Kasumi-1 (cell line): ENCODE measurements at places on chromosomes 1 and 21.
A peak's percentile ranks its signal among the peaks of the same experiment; 100 is the strongest.

GRCh38 chr1:110460253-110461220 lies 9.6 kb downstream of the PROK1 start:
- peak; percentile 91 for DNase-seq

DNA sequence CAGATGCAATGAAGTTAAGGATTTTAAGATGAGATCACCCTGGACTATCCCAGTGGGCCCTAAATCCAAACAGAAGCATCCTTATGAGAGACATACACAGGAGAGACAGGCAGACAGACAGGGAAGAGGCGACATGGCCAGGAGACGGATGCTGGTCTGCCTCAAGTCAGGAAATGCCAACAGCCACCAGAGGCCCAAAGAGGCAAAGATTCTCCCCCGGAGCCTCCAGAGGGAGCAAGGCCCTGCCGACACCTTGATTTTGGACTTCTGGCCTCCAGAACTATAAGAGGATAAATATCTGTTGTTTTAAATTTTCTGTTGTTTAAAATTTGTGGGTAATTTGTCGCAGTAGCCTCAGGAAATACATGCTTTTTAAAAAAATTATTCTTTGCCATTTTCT lies 116.4 kb downstream of the GLIS1 start:
- DNase-seq: no peak

DNA sequence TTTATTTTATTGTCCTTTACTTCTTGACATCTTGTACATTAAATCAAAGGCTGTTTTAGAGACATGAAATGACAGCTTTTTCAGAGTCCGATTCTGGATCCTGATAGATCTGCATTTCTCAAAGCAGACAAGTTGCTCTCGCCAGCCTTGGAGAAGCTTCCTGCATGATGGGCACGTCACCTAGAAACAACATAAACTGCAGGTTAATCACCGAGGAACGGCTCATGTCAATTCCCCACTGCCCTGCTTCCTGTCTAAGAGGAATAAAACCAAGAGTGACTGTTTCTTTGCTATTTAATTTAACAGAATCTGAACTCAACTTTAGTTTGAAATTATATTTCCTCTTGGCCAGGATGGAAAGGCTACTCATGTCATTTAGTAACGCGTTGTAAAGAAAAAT lies 77.0 kb downstream of the RWDD3 start:
- DNase-seq: no peak

- DNase-seq: no peak
Observed at GRCh38 chr1:9473032-9473807, 66.0 kb upstream of the SLC25A33 start.

DNA sequence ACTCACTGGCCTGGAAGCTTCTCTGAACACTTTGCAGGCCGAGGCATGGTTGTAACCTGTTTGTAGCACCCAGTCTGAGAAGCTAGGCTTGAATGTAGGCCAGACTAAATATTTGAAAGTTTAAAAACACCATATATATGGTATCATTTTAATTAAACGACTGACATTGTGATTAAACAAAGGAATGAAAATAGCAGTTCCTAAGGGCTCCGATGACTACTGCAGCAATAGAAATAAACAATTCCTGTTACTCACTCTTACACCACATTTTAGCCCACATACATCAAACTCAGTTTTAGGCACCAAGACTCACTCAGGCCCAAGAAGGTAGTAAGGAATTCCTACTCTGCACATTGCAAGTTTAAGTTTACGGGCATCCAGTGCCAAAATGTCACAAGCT lies 281.2 kb downstream of the AKT3 start:
- DNase-seq: no peak

DNA sequence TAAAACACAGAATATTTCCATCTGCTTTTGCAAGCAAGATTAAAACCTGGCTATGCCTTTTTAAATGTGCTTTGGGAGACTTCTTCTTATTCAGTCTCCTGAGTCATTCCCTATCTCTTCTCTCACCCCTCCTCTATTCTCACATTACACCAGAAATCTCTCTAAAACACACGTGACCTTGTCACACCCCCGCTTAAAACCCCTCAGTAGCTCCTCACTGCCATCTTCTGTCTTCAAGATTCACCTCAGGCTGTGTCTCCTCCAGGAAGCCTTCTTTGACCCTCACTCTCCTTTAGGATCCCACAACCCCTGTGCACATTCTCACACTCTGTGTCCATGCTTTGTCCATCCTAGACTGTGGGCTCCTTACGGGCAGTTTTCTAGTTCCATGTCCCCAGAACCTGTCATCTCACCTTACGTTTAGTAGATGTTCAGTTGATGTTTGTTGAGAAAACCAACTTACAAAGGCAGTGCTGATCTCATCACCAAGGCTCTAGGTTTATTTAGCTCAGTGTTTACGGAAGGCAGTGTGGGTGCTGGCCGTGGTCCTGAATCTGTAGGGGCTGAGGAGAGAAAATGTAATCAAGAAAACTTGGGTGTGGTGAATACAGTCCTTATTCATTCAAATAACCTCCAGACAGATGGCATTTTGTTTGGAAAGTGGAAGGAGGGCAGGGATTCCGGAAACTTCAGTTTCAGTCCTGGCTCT lies 143.5 kb downstream of the DMRTA2 start:
- peak; percentile 41 for DNase-seq

GRCh38 chr1:215529111-215529510 lies 38.0 kb upstream of the KCTD3 start:
- no peak for DNase-seq

GRCh38 chr1:204042516-204042915 lies 30.4 kb upstream of the SOX13 start:
- no peak for DNase-seq

GRCh38 chr1:8161546-8162105 lies 135.5 kb upstream of the ERRFI1 start:
- DNase-seq: peak; percentile 84

- no peak for DNase-seq
Observed at GRCh38 chr1:26607186-26607585, 77.6 kb downstream of the RPS6KA1 start.

- no peak for DNase-seq
Observed at GRCh38 chr1:168687816-168688215, 41.2 kb downstream of the DPT start.

DNA sequence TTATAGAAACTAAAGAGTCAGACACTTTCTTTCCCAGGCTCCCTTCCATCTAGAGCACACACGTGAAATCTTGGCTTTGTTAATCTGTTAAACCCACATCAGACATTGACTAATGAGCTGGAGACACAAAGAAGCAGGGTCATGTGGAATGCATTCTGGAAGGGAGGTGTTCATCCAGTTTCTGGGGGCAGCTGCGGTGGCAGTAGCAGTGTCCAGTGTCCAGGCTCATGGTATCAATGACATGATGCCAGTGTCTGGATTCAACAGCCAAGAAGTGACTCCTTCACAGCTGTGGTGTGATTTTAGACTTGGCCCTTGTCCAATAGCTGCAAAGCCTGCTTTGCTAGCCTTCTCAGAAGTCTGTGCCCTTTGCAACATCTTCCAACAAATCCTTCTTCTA lies 95.2 kb downstream of the NTPCR start:
- no peak for DNase-seq

DNA sequence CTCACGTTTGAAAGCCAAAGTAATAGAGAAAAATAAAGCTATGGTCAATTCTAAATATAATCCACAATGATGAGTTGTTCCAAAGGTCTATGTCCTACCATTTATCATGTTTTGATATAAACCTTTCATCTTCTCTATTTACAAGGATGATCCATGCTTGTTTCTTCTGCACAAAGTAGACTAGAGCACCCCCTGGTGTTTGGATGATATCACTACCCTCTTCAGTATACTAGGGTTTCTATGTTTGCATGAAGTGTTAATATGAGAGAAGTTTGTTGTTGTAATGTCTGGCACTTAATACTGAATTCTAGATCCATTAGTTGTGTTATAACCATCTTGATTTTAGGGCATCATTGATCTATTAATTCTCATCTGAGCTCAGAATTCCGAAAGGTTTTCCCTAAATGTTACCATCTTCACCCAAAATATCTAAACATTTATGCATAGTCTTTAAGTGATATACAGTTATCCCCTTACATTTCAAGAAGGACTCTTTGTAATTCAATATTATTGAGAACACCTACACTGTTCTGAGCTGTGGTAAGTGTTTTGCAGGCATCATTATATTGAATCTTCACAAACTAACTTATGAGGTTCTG lies 21.1 kb downstream of the CLDN8 start:
- peak; percentile 69 for DNase-seq

DNA sequence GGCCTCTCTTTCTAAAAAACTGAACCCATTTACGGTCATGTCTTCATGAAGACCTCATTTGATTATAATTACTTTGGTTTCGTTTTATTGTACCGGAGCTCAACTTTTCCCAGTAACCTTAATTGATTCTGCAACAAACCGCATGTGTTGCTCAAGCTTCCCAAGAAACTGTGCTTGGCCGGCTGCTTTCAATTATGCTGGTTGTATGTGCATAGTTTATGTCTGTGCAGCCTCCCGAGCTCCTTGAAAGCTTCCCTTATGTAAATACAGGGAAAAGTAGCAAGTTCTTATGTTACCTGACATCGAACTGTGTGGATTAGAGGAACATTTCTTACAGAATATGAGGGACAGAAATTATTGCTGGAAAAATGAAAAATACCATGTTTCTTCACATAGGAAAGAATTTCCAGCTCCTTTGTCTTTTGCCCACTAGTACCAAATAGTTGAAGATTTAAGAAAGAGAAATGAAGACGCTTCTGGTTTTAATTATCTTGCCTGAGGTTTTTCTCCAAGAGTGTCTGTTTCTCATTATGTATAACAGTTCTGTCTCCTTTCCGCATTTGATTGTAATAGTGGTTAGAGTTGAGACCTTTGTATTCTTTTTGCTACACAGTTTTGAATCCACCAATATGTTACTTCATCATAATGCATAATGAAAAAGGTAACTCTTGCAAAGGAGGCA lies 2.1 kb downstream of the VCAM1 start:
- no peak for DNase-seq

GRCh38 chr1:183033205-183033604 lies 10.0 kb downstream of the LAMC1 start:
- DNase-seq: no peak

DNA sequence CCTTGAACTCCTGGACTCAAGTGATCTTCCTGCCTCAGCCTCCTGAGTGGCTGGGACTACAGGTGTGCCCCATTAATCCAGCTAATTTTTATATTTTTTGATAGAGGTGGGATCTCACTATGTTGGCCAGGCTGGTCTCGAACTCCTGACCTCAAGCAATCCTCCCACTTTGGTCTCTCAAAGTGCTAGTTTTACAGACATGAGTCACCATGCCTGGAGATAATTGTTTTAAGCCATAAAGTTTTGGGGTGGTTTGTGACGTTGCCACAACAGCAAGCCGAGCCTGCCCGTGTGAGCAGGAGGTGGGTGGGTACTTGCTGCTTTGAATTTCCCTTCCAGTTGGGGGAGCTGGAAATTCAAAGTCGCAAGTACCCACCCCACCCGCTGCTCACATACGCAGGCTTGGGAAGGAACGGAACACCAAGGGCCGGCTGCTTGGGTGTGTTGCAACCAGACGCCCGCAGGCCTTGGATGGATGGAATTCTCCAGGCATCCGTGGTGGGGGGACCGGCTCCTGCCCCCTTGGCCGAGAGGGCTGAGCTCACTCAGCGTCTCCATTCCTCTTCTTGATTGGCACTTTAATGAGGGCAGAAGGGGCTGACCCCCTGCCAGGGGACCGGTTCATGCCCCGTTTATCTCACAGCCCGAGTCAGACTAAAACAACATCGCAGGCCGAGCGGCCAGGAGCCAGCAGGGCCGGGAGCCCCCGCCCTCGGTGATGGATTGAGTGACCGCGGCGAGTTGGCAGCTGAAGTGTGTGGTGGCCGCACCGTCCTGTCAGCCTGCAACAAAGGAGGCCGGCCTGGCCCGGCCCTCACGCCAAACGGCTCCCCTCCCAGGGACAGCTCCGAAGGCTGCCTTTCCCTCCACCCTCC lies 78.1 kb downstream of the DHRS3 start:
- DNase-seq: no peak

GRCh38 chr1:107833061-107833460 lies 131.9 kb downstream of the VAV3 start:
- no peak for DNase-seq

- DNase-seq: peak; percentile 77
Observed at GRCh38 chr1:88973520-88974137, 18.8 kb downstream of the KYAT3 start.

DNA sequence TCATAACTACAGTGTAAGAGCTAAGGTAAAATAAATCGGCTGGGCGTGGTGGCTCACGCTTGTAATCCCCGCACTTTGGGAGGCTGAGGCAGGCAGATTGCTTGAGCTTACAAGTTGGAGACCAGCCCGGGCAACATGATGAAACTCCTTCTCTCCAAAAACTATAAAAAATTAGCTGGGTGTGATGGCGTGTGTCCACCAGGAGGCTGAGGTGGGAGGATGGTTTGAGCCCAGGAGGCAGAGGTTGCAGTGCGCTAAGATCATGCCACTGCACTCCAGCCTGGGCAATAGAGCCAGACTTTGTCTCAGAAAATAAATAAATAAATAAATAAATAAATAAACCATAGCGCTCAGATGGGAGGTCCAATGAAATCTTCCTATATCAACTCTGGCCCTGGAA lies 16.7 kb upstream of the FAM110D start:
- no peak for DNase-seq

DNA sequence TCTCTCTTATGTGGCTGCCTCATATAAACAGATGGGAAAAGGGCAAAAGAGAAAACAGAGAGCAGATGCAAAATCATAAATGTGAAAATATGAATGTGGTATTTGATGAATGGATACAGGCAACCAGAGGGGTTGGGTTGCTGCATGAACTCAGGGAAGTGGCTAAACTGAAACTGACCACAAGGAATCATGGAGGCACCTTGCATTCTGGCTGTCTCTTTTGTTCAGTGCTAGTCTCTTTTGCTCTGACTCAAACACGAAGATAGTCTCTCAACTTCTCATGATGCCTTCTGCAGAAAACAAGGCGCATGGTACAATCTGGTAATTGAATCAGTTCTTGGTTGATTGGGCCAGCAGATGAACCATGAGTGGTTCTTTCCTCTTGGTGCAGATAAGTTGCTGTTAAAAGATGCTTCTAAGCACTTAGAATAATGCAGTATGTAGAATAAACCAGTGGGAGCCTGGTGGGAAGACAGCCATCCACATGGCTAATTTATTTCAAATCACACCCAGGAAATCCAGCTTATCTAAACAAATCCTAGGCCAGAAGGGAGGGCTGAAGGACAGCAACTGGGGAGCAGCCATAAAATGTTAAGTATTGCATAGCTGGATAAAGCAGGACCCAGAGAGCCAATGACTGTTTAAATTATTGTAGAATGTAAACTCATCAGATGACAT lies 64.2 kb downstream of the HLX start:
- DNase-seq: no peak

DNA sequence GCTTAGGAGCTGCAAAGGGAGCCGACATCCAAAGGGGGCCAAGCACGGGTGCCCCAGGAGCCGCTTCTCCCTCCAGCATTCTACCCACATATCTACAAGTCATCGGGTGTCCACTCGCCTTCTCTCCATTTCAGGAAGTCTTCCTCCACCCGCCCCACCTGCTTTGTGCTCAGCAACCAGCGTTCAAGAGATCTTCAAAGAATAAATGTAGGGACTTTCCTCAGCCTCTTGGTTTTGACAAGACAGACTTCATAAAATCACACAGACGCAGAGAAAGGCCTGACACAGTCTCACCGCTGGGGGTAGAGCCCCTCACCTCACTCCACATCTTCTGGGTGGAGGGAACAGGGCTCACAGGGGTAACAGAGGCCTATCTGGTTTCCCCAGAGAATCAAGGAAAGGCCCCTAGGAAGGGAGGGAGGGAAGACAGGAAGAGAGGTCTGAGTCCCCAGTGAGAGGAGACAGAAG lies 49.5 kb downstream of the SSBP3 start:
- no peak for DNase-seq
